NCI-H1436 (cell line): ENCODE measurements at places on chromosomes 11 and 22.

DNA sequence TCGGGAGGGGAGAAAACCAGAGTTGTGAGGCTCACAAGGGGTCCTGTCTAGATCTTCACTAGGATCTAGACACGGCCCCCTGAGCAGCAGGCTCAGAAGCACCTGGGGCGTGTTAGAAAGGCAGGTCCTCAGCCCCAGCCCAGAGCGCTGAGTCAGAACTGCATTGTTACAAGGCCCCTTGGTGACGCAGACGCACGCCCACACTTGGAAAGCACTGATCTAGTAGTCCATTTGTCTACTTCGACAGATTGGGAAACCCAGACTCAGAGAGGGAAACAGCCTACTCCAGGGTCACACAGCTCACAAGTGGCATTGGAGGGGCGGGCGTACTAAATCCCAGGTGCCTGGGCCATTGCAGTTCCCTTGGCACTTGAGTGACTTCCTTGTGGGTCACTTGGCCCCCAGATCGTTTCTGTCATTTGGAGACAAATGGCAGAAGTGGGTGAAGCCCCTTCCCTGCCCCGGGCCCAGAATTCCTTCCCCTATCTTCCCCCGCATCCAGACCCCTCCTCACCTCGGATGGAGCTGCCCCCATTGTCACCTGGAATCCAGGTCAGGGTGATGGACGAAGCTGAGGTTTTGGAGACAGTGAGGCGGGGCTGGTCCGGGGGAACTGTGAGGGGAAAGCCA is 110.8 kb downstream of the CEP164 start:
- no peak for DNase-seq

- no peak for DNase-seq
Observed at GRCh38 chr11:75506827-75507226, 18.9 kb downstream of the GDPD5 start.

DNA sequence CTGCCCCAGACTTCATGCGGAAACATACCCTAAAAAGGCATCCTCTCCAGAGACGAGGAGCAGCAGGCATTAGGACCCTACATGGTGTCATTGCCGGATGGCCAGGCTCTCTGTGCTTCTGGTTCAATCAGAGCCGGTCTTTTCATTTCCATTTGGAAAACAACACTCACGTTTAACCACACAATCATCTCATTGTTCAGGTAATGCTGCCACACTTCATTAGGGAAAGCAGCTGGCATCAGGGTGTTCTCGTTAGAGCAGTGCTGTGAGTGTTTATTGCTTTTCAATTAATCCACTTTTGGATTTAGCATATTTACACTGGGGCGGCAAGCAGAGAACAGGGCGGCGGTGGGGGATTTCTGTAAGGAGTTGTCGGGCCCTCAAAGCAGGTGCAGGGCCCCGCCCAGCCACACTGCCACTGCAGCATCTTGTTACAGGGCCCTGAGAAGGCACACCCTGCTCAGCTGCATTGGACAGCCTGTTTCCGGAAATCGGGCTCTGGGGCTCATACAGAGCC is 338.6 kb downstream of the SHANK2 start:
- peak; percentile 92 for DNase-seq

DNA sequence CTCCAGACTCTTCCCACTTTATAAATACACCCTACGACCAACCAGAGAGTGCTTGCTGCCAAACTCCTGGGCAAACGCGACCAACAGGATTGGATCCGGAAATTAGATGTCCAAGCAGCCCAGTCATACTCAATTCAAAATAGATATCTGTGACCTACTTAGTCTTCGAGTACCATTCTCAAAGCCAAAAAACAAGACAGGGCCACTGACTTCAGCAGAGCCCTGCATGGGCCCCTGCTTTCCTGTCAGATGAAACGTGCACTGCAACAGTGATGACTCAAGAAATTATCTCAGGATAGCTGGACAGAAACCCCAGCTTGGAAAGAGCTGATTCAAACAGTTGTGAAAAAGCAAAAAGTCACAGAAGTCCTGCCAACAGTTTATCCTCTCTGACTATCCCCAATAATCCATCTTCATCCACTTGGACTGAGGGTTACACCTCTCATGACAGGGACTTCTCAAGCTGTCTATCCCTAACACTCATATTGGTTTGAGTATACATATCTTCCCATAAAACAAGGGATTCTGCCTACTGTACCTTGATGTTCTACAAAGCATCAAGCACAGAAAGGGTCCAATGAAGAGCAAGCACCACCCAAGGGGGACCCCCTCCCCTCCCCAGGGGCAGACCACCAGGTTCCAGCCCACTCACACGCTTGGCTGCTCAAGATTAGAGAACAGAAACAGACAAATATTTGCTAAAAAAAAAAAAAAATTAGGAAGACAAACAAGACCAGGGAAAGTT is 17.4 kb downstream of the SMCO4 start:
- DNase-seq, result no peak
